ENCODE measurements at places on chromosomes 3 and 15. TPM values are rescaled to one million over a fixed set of nuclear protein-coding genes. Genes with fewer than 3 reads are reported as not detected.

The SNX4 gene
- total RNA-seq, result 42.2 TPM

The INKA1 gene
- 2.3 TPM for total RNA-seq

The SAMMSON gene
- not detected for total RNA-seq

The CACNA2D2 gene
- not detected for total RNA-seq

The TICRR gene
- 3.0 TPM for total RNA-seq

The MYO5C gene
- under 0.01 TPM for total RNA-seq

The LSAMP gene
- 8.1 TPM for total RNA-seq

The WWTR1 gene
- 30.3 TPM for total RNA-seq

The SPATA12 gene
- total RNA-seq, result under 0.01 TPM

The GOLGA6L6 gene
- total RNA-seq, result not detected

The ZNF660 gene
- 1.4 TPM for total RNA-seq

The ATP8B4 gene
- total RNA-seq, result 0.54 TPM

The CPLX3 gene
- total RNA-seq, result not detected

The TERC gene
- total RNA-seq, result 57.0 TPM

The FBXO40 gene
- total RNA-seq, result not detected

The RARB gene
- total RNA-seq, result 1.4 TPM

The CHRD gene
- total RNA-seq, result under 0.01 TPM

The ANO10 gene
- total RNA-seq, result 41.6 TPM

The CCR8 gene
- total RNA-seq, result not detected

The GAP43 gene
- 0.36 TPM for total RNA-seq

The PIGZ gene
- under 0.01 TPM for total RNA-seq

The CCR1 gene
- not detected for total RNA-seq

The LOXL1 gene
- total RNA-seq, result 148 TPM

The P2RY1 gene
- under 0.01 TPM for total RNA-seq

The HYAL1 gene
- total RNA-seq, result 0.36 TPM

The UBP1 gene
- total RNA-seq, result 56.3 TPM

The GOLGA8H gene
- not detected for total RNA-seq

The DNAJC13 gene
- 67.8 TPM for total RNA-seq

The MYZAP gene
- total RNA-seq, result not detected

The COL6A6 gene
- total RNA-seq, result not detected

The PLXNA1 gene
- 13.6 TPM for total RNA-seq

The IQSEC1 gene
- total RNA-seq, result 6.4 TPM

Measured in IMR-90 (cell line).